ENCODE measurements at places on chromosomes 4 and X.

DNA sequence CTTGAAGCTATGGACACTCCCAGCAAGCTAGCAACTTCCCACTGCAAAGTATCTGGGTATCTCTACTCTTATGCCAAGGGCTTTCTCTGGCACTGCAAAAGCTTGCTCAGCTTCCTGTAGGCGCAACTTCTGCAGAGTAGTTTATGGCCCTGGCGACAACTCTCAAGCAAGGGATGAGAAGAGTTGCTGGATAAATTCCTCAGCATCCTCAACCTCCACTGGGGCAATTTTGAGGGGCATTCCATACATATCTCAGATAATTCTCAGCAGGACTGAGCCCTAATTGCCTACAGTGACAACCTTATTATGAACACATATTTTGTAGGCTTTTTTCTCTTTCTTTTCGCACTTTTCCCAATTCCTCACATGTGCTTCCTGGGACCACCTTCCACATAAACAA, 31.2 kb upstream of the TAB3 start:
- DNase-seq: no peak

- no peak for DNase-seq
Observed at GRCh38 chrX:41761169-41761568, 37.2 kb downstream of the GPR82 start.

DNA sequence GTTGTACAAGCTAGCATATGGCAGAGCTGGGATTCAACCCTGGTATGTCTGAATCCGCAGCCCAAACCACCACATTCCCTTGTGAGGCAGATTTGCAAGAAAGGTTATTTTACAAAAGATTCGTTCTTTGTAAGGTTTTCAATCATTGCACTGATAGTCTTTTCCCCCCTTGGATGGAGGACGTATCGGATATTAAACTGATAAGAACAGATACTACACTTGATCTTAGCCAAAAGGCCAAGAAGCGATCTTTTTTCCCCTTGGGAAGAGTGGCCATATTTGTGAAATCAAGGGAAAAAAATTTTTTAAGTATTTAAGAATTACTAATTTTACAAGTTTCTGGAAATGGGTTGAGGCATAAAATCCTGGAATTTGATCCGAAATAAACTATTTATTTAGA, 34.4 kb upstream of the MSMO1 start:
- no peak for DNase-seq

GRCh38 chrX:115147220-115147619, 42.0 kb upstream of the RBMXL3 start:
- no peak for DNase-seq

GRCh38 chrX:111483135-111483534, 28.3 kb upstream of the SERTM2 start:
- no peak for DNase-seq

DNA sequence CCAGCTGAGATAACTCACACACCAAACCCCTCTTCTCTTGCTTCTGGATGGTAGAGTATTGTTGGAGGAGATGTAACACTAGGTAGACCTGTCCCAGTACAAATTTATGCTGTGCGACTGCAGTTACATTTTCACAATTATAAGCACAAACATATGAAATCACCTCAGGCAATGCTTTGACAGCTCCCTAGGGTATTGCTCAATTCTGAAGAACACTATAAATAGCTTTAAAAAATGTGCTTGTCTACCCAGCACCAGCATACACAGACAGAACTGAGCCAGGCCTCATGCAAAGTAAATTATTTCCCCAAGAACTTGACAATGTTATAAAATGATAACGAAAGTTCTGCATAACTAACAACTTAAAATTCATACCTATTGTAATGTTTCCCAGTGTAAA, 1999.1 kb upstream of the ADGRL3 start:
- no peak for DNase-seq

DNA sequence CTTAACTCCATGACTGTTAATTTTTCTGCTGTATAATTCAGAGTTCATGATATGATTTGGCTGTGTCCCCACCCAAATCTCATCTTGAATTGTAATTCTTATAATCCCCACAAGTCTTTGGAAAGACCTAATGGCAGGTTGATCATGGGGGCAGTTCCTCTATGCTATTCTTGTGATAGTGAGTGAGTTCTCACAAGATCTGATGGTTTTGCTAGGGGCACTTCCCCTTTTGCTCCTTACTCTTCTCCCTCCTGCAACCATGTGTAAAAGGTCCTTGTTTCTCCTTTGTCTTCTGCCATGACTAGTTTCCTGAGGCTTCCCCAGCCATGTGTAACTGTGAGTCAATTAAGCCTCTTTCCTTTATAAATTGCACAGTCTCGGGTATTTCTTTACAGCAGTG, 1751.9 kb downstream of the ARAP2 start:
- DNase-seq: no peak

DNA sequence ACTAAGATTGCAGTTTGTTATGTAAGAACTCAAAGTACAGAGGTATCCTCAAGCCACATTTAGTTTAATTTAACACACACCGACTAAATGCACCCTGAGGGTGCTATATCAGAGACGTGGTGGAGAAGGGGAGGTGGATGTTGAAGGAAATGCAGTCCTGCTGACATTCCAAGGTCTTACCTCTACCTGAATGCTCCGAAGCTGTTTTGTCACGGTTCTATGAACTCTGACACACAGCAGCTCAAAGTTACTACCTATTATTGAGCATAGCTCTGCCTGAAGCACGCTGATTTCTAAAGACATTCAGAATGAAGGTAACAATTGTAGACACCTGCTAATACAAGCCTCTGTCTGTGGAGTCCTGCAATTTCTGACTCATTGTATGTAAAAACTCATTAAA, 6.7 kb downstream of the CC2D2A start:
- no peak for DNase-seq

DNA sequence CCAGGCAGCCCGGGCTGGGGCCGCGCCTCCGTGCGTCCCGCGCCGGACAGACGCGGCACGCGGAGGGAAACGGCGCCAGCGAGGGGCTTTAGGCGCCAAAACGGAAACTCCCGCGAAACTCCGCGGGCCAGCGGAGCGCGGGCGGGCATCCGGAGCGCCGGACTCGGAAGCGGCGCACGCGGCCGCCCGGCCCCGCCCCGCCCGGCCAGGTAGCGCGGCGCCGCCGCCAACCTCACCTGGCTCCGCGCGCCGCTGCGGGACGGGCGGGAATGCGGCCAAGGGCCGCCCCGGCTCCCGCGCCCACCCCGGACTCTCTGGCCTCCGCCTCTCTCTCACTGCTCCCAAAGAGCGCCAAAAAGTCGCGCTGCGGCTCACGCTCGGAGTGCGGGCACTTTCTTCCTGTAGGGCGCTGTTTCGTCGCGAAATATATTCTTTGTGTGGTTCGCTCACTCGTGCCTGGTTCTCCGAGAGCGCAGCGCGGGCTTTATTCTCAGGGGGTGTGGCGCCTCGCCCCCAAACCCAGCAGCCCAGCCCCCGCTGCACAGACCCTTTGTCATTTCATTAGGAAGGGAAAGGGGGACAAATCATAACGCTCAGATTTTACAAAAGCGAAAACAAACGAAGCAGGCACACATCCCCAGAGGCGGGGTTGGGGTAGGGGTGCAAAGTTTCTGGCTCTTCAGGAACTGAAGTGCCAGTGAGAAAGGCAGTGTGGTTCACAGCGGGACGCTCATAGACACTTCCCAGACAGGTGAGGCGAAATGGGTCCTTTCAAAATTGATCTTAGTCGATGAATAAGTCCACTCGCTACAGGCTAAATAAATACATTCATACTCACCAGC, 961 bp upstream of the MBNL3 start:
- peak; percentile 34 for DNase-seq
